ENCODE measurements at places on chromosomes 7 and 10.

- no peak for DNase-seq
Measured at GRCh38 chr10:107579970-107580369, 415.5 kb upstream of the SORCS1 start.

GRCh38 chr7:1283941-1284742, 51.5 kb downstream of the UNCX start:
- no peak for DNase-seq

GRCh38 chr10:130782467-130782866, 529.1 kb downstream of the TCERG1L start:
- no peak for DNase-seq

DNA sequence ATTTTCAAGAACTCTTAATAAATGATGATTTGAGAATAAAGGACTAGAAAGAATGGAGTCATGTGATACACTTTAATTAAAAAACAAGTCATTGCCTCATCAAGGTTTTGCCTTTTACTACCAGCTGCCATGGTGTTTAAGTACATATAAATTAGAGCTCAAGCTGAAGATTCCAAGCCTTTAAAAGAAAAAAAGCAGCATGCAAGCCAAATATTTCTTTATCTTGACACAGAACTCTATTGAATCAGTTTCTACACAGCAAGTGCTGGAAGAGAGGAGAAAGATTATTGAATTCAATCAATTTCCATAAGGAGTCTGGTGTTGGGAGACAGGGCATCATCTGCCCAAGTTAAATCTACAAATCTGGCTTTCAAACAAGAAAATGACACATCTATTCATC, 347.9 kb downstream of the WDR11 start:
- DNase-seq = no peak

- no peak for DNase-seq
Measured at GRCh38 chr10:13404305-13404759, 56.2 kb upstream of the SEPHS1 start.

DNA sequence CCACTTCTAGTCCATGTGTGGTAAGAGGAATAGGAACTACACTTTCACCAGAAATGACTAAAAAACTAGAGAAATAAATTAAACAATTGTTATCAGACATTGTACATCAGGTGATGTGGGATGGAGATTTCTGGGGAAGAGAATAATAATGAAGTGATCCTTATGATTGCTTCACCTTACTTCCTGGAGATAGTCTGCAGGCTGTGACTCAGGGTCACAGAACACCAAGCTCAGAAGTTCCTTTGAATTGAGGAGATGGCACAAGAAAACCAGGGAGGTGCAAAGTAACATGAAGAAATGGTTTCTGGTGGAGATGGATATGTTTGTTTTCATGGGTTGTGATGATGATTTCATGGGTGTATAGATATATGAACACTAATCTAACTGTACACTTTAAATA, 44.5 kb downstream of the ZWINT start:
- no peak for DNase-seq

DNA sequence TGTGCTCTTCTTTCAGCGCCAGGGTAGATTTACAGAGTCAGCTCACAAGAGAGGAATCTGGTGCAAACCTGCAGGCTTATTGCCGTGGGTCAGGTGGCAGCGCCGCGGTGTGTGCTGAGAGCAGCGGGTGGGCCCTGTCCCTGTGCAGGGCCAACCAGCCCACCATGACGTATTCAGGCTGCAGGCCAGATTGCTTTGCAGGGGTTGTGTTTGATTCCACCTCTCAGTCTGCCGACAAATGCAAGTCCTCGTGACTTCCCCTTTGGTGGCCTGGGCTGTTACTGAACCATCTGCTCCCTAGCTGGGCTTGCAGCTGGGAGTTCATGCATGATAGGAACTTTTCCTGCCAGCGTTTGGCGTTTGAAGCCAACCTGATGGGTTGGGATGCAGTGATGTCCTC, 66.7 kb upstream of the LEP start:
- DNase-seq = no peak

GRCh38 chr10:43739161-43739560, 90.5 kb upstream of the ZNF32 start:
- no peak for DNase-seq

DNA sequence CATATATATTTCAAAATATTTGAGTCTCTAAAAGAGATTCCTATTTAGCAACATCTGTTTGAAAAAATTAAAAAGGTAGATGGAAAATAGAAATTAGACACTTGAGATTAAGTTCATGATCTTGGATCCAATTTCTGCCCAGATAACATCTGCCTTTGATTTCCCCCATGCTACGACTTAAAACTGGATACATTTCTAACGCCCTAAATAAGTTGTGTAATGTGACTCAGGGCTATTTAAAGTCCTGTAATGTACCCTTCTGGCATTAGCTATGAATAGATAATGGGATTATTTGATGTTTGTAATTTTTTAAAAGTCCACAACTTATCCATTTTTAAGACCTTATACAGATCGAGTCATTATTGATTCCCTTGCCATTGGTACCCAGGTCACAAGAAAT, 23.4 kb downstream of the CFAP43 start:
- DNase-seq = no peak

GRCh38 chr7:14191686-14192098, 202.2 kb upstream of the ETV1 start:
- no peak for DNase-seq

DNA sequence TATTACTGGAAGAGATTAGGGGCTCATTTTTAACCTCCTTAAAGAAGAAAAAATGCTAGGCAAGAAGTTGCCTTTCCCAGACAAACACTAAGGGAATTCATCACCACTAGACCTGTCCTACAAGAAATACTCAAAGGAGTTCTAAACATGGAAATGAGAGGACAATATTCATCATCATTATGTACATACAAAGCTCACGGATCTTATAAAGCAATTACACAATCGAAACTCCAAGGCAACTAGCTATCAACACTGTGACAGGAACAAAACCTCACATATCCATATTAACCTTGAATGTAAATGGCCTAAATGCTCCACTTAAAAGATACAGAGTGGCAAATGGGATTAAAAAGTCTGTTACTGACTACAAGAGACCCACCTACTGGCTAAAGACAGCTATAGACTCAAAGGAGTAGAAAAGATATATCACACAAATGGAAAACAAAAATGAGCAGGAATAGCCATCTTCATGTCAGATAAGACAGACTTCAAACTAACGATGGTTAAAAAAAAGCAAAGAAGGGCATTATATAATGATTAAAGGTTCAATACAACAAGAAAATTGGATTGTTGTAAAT, 246.6 kb downstream of the ADRA2A start:
- DNase-seq = no peak

DNA sequence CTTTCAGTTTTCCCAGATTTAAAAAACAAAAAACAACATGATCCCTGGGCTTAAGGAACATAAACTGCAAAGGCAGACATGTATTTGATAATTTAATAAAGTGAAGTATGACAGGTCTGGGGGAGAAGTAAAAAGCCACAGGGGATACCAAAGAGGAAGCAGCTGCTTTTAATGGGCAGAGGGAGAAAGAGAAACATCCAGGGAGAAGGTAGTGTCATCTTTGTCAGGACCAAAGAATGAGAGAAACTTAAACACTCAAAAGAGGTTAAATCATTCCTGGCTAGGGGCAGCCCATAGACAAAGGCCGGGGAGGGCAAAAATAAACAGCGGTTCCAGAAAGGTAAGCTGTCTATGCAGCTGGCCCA, 94.5 kb downstream of the GRB10 start:
- DNase-seq = no peak

GRCh38 chr7:106588422-106589197, 72.3 kb downstream of the CCDC71L start:
- DNase-seq = no peak

- no peak for DNase-seq
Measured at GRCh38 chr7:139619367-139619657, 95.8 kb downstream of the CLEC2L start.

DNA sequence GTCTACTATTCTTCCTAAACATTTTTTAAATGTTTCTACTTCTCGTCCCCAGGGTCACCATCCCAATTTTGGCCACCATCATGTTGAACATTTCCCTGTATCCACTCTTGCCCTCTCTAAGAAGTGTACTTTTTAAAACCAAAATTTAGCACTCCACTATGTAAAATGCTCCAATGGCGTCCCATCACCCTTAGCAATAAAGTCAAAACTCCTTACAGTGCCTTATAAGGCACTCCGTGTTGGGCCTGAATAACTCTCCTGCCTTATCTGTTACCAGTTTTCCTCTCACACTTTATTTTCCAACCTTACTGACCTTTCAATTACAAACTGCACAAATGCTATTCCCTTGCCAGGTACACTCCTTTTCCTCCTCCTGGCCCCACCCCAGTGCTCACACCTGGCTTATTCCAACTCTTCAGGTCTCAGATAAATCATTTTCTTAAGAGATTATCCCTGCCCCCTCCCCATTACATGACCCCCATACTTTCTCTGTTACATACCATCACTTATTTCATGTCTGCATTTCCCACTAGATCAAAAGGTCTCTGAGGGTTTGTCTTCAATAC, 1.3 kb downstream of the TMEM168 start:
- no peak for DNase-seq

DNA sequence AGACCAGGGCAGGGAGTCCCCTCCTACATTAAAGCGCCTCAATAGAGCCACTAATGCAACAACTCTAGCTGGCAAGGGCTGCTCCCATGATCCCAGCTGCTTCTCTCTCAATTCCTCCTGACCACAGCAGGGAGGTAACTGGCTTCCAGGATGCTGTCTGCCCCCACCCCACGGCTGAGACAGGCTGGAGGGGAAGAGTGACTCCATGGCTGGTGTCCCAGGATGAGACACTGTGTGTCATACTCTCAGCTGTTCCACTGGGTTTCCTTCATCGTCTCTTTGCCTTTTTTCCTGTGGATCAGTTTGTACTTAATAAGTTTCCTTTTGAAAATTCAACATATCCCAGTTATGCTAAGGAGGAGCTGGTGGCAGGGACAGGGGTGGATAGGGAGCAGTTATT, 27.7 kb upstream of the MYH16 start:
- no peak for DNase-seq

- DNase-seq = no peak
Measured at GRCh38 chr10:30865141-30865926, 166.3 kb downstream of the ZNF438 start.

GRCh38 chr10:104257235-104257634, 2.5 kb downstream of the GSTO1 start:
- DNase-seq = no peak

- DNase-seq = no peak
Measured at GRCh38 chr7:105982388-105982787, 19.3 kb downstream of the CDHR3 start.

- no peak for DNase-seq
Measured at GRCh38 chr10:94224656-94225055, 138.1 kb downstream of the NOC3L start.

DNA sequence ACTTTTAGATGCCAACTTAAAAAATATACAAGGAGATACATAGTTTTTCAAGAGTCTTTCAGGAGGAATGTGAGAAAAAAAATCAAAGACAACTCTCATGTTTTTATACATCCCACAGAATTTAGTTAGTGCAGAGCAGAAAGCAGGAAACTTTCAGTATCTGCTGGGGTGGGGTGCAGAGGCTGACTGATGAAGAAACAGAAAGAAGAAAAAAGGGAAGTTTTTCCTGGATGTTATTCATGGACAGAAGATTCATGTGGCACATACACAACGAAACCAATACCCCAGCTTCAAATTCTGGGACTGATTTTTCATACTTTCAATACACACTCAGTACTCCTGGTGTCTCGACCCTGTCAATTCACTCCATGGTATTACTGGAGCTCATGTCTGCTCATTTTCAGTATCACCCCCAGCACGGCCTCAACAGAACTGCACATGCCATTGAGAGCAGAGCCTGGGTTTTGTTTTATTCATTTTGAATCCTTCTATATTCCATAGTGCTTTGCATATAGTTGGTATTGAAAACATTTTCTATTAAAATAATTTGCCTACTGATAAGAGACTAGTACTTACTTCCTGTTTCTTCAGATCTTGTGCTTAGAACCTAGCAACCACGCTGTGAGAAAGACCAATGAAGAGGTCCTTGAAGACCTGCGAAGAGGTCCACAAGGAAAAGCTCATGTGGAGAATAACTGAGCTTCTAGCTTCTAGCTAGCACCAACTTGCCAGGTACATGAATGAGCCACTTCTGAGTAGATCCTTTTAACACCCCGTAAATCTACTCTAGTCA, 49.0 kb downstream of the NDUFB2 start:
- no peak for DNase-seq
